ENCODE measurements at places on chromosomes 11 and 22.

DNA sequence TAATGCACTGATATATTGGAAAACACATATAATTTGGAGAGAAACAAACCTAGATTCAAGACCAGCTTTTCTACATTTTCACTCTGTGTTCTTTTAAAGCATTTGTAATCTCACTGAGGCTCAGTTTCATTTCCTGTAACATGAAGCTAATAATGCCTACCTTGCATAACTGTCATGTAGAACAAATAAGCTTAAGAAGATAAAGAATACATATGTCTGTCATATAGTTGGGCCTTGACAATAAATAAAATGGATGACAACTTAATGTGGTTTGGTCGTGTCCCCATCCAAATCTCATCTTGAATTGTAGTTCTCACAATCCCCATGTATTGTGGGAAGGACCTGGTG lies 35.2 kb upstream of the FIBIN start:
- DNase-seq: no peak

- no peak for DNase-seq
Measured at GRCh38 chr22:26055693-26056092, 113.6 kb upstream of the SEZ6L start.

DNA sequence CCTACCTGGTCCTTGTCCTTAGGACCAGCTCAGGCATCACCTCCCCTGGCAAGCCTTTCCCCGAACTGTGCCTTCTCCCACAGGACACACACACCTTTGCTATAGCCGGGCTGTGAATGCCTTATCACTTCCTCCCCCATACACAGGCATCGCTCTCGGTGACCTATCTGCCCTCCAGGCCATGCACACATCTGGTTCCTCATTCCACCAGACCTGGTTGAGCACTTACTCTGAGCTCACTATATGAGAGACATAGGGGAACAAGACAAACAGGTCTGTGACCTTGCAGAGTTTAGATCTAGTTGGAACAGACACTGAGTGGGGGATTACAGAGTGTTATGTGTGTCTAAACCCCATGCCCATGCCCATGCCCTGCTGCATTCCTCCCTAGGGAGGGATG lies 3.1 kb upstream of the BCR start:
- DNase-seq: no peak

- no peak for DNase-seq
Measured at GRCh38 chr11:16001044-16001568, 355.2 kb downstream of the SOX6 start.

- DNase-seq: no peak
Measured at GRCh38 chr11:113404859-113405430, 17.4 kb downstream of the ANKK1 start.

- DNase-seq: peak; percentile 33
Measured at GRCh38 chr22:26330971-26331625, 98.0 kb upstream of the ASPHD2 start.

DNA sequence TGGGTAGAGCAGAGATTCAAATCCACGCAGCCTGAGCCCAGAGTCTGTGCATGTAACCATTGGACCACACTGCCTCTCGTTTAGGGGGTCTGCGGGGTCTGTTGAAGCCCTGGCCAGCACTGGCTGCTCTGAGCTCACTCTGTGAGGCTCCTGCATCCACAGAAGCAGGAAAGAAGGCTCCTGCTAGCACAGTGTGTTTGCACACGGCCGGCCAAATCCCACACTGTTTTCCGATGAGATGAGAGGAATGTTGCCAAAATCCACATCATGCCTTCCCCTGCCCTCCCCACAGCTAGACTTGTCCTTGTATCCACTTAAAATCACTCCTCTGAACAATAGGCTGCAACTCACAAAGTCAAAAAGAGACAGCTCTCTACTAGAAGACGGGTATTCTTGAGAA lies 10.6 kb upstream of the SLC22A12 start:
- no peak for DNase-seq

- DNase-seq: no peak
Measured at GRCh38 chr22:23801238-23801821, 14.6 kb downstream of the SMARCB1 start.

DNA sequence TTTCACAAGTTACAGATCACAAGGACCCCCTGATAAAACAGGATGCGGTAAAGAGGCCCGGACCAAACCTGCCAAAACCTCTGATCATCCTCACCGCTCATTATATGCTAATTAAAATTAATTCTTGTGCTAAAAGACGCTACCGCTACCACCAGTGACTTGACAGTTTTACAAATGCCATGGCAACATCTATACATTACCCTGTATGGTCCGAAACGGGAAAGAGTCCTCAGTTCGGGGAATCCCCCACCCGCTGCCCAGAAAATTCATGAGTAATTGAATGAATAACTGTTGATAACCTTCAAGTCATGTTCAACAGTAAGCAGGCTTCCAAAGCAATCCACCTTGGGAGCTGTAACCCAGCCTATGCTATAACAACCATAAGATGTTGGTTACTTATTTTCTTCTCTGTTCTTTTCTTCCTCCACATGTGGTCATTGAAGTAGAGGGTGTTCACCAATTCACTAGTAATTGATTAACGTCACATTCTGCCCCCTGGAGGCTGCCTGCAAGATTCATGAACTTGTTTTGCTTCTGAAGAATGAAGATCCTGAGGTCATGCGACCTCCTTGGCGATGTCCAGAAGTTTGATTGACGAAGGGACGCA lies 20.6 kb downstream of the APOBEC3H start:
- DNase-seq: peak; percentile 71

DNA sequence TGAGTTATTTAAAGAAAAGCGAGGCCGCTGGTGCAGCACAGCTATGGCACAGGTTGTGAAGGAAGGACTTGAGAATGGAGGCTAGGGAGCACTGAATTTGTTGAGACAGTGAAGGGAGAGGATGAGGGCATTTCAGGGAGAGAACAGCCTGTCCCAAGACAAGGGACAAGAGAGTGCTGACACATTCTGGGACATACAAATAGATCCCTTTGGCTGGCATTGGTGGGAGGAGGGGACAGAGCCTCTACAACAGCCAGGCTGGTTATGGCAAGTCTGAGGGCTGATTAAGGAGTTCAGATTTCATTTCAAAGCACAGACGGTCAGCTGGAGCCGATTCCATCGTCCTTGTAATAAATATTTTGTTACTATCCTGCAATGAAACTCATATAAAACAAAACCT lies 1.7 kb upstream of the SLC29A2 start:
- DNase-seq: no peak

- no peak for DNase-seq
Measured at GRCh38 chr11:70642266-70642665, 243.9 kb downstream of the CTTN start.

GRCh38 chr11:61752117-61752924 lies at the start of gene MYRF:
MYRF (plus strand) TSS chr11:61752636; CDS start chr11:61752745, 109 bp downstream.
- peak; percentile 49 for DNase-seq

- DNase-seq: no peak
Measured at GRCh38 chr11:70782401-70782913, 384.1 kb downstream of the CTTN start.

DNA sequence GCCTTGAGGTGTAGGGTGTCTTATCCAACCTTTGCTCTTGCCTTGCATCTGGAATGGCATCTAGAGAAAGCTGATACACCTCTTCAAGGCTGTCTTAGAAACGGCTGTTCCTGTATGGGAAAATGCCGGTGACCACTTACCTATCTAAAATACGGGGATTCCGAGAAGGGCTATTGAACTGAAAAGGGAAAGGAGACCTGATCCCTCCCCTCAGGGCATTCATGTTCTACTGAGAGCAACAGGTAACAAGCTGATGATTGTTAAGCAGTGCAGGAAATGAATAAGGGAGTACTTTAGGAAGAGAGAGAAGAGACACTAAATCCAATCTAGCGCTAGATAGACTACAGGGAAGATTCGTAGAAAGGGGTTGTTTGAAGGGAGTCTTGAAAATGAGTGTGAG lies 1388.1 kb downstream of the FAM181B start:
- DNase-seq: no peak

DNA sequence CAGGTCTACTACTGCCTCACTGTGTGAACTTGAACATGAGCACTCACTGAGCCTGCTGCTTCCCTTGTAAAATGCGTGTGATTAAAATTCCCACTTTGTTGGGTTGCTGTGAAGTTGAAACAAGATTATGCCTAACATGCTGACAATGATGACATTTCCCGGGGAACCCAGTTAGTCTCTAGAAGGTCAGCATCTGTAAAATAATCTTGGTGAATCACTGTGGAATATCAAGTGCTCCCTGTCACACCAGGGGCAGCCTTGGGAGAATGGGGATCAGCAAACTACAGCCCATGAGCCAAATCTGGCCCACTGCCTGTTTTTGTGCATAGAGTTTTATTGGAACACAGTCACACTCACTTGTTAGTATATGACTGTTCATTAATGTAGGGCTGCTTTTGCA lies 335.2 kb downstream of the MIAT start:
- no peak for DNase-seq

- DNase-seq: no peak
Measured at GRCh38 chr22:37464181-37464580, 22.0 kb downstream of the MFNG start.

- DNase-seq: no peak
Measured at GRCh38 chr22:27885977-27886842, 32.8 kb downstream of the PITPNB start.

DNA sequence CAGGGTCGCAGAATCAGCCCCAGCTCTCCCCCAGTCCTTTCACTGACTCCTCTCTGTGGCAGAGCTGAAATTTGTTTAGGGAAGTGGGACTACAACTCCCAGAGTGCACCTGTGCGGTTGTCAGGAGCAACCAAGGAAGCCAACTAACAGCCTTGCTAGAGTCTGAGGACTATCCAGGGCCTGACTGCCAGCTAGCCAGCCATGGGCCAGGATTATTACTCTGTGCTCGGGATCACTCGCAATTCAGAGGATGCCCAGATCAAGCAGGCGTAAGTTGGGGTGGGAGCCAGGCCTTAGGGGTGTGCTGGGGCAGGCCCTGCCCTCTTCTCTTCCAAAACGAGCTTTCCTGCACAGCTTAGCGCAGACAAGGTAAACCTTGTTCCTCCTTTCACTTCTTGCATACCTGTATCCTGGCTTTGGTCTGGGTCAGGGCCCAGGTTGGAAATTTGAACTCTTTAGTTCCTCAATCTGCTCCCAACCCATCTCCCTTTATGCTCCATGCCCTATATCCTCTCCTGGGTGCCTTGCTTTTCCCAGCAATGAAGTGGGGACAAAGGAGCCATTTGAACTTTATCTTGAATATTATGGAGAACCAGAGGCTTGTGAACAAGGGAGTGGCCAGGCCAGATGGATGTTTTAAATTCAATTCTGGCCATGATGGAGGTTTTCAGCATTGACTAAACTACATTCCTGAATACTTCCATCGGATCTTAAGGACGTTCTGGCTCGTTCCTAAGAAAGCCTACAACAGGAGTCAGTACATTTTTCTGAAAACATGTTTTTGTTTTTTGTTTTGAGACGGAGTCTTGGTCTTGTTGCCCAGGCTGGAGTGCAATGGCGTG lies at the start of gene DNAJB13:
Gene DNAJB13, plus strand, starts transcription at position 158 of the 842 bp plus-strand sequence. Its CDS starts 44 bp downstream, at position 202.
- DNase-seq: no peak

- no peak for DNase-seq
Measured at GRCh38 chr11:611001-611996, 4.5 kb downstream of the IRF7 start.

- DNase-seq: no peak
Measured at GRCh38 chr11:46520971-46521745, 72.7 kb downstream of the AMBRA1 start.

DNA sequence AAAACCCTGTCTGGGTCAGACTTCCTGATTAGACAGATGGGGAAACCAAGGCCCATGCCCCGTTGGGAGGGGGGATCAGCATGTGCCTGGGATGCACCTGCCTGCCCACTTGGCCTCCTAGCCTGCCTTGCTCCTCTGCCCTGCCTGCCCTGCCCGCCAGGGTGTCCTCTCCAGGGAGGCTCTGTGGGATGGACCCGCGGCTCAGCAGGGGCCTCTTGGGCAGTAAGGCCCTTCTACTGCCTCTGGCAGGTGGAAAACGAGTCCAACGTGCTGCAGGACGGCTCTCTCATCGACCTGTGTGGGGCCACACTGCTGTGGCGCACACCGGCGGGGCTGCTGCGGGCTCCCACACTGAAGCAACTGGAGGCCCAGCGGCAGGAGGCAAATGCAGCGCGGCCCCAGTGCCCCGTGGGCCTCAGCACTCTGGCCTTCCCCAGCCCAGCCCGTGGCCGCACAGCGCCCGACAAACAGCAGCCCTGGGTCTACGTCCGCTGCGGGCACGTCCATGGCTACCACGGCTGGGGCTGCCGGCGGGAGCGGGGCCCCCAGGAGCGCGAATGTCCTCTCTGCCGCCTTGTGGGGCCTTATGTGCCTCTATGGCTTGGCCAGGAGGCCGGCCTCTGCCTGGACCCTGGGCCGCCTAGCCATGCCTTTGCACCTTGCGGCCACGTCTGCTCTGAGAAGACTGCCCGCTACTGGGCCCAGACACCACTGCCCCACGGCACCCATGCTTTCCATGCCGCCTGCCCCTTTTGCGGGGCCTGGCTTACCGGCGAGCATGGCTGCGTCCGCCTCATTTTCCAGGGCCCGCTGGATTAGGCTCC lies 4.7 kb upstream of the DPP3 start:
- no peak for DNase-seq

DNA sequence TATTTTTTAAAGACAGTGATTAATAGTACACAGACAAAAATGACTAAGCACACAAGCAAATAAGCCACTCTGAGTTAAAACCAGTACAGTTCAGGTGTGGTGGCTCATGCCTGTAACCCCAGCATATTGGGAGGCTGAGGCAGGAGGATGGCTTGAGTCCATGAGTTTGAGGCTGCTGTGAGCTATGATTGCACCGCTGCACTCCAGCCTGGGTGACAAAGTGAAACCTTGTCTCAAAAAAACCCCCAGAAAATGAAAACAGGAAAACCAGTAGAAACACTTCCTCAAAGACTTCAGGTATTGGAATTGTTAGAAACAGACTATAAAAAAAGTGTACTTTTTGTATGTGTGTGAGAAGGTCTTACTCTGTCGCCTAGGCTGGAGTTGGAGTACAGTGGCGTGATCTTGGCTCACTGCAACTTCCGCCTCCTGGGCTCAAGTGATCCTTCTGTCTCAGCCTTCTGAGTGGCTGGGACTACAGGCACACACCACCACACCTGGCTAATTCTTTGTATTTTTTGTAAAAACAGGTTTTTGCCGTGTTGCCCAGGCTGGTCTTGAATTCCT lies 33.0 kb downstream of the PPP6R2 start:
- DNase-seq: no peak

DNA sequence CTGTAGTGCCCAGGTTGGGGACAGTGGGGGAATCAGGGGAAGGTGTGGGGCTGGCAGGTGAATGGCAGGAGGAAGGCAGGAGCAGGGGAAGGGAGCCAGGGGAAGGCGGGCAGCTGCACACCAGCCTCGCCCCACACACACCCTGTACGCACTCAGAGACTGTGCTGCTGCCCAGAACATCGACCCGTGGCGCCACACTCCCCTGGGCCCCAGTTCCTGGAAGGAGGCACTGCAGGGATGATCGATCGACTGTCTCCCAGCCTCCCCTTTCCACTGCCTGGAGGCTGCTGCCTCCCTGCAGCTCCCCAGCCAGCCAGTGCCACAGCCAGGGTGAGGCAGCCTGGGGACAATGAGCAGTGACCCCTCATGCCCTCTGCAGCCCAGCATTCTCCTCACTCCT lies 19.2 kb downstream of the PDE2A start:
- DNase-seq: no peak
